ENCODE measurements at places on chromosomes 13 and 19.

DNA sequence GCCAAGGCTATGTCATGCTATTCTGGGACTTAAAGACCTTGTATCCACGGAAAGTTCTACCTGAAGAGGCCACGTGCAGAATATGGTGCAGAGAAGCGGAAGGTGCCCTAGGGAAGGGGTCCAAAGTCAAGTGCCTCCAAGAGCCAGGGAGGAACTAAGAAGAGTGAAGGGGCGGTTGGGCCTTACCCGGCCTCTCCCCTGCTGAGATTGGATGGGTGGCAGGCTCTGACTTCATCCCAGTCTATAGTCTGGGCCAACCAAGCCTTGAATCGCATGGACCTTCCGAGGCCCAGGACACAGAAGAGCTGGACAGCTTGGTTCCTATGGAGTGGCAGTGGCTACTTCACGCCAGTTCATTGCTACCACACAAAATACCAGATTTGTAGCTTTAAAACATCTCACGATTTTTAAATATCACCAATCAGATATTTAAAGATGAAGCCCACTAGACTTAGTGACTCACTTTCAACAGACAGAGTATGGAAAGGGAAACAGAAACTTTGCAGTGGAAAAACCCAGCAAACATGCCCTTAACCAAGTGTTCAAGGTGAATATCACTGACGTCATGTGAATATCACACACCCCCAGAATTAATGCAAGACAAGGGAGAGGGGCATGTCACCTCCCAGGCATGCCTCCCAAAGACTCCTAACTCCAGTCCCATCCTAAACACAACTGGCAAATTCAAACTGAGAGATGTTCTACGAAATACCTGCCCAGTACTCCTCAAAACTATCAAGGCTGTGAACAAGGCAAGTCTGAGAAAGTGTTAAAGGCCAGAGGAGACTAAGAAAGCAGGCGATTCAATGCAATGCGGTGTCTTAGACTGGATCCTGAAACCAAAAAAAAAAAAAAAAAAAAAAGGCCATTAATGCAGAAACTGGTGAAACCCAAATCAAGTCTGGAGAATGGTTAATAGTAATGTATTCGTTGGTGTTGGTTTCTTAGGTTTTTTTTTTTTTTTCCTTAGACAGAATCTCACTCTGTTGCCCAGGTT lies 10.2 kb downstream of the C19orf12 start:
- no peak for DNase-seq

- no peak for DNase-seq
These were observed 164.7 kb downstream of the KATNAL1 start for GRCh38 chr13:30142486-30143211.

GRCh38 chr13:93771782-93772181 lies 545.2 kb downstream of the GPC6 start:
- no peak for DNase-seq

DNA sequence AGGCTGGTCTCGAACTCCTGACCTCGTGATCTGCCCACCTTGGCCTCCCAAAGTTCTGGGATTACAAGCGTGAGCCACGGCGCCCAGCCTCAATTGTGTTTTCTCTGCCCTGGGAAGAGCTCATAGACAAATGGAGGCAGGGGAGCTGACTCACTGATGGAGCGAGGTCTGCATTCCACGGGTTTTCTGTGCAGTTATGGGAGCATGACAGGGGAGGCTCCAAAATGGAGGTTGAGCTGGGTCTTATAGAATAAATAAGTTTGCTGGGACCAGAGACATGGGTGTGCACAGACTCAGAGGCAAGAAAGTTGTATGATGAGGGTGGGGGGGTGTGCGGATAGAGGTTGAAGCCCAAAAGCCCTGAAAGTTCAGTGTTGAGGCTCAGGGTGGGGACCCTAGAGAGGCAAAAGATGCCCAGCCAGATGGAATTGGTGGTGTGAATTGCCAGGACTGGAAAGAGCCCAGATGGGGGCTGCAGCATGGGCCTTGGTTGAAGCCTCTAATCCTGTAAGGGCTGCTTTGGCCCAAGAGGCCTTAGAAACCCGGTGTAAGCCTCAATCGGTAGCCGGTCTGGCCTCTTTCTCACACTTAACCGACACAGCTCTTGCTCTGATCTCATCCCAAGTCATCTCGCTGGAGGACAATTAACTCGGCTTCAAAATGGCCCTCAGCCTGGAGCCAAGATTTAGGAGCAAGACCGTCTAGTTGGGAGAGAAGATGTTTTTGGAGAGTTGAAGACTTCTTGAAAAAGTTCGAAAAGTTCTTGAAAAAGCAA lies 1.9 kb downstream of the TPM4 start:
- DNase-seq, result peak; percentile 92

DNA sequence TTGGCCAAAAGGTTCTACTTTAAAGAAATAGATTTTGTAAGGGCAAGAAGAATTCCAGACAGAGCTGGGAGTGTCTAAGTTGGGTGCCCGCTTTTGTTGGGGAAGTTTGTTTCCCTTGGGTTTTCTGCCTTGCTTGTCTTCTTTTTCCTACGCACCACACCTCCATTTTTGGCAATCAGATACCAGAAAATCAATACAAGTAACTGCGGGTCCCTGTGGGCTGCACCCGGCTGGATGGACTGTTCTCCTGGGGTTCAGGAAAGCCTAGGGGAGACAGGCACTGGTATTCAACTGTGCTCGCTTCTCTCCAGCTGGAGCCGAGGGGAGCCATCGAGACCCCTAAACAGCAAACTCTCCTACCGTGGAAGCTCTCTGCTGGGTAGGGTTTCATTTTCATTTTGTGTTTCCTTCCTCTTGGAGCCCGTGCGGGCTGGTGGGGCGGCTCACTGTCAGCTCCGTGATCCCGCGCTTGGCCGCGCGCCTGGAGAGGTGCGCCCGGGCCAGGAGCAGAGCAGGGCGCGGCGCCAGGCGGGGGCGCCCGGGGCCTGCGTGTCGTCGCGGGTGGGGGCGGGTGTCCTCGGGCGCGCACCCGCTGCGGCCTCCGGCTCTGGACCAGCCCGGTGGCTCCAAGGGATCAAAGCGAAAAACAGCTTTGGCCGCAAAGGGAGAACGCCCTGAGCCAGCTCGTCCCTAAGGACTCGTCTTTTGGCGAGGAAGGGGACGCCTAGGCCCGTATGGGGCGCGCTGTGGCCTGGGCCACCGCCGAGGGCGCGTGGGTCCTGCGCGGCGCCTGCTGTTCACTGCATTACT lies 347.2 kb downstream of the ZNF536 start:
- DNase-seq, result no peak

GRCh38 chr13:24618011-24618955 lies 61.9 kb upstream of the ATP12A start:
- DNase-seq, result peak; percentile 81

GRCh38 chr19:32692727-32693061 lies 1.1 kb downstream of the NUDT19 start:
- no peak for DNase-seq

- DNase-seq, result no peak
These were observed 3.3 kb downstream of the TIMM13 start for GRCh38 chr19:2423915-2424685.

DNA sequence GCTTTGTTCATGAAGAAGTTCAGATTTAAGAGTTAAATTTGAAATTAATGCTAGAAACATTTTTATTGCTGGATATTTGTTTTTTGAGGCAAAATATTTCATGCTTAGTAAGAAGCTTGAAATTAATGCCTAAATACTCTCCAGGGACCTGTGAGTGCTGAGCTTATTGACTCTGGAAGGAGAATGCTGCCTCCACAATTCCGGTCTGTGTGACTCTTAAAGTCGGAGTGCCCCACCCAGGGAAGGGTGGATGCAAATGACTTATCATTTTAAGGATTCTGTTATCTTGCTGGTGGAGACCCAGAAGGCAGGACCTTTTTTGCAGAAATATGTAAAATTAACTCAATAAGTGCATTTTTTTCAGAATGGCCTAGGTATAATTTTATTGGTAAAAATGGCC lies 143.8 kb upstream of the RXFP2 start:
- DNase-seq, result no peak

GRCh38 chr13:22232186-22232585 lies 561.3 kb downstream of the FGF9 start:
- DNase-seq, result no peak

- DNase-seq, result no peak
These were observed 2.9 kb downstream of the CILP2 start for GRCh38 chr19:19540715-19541515.

DNA sequence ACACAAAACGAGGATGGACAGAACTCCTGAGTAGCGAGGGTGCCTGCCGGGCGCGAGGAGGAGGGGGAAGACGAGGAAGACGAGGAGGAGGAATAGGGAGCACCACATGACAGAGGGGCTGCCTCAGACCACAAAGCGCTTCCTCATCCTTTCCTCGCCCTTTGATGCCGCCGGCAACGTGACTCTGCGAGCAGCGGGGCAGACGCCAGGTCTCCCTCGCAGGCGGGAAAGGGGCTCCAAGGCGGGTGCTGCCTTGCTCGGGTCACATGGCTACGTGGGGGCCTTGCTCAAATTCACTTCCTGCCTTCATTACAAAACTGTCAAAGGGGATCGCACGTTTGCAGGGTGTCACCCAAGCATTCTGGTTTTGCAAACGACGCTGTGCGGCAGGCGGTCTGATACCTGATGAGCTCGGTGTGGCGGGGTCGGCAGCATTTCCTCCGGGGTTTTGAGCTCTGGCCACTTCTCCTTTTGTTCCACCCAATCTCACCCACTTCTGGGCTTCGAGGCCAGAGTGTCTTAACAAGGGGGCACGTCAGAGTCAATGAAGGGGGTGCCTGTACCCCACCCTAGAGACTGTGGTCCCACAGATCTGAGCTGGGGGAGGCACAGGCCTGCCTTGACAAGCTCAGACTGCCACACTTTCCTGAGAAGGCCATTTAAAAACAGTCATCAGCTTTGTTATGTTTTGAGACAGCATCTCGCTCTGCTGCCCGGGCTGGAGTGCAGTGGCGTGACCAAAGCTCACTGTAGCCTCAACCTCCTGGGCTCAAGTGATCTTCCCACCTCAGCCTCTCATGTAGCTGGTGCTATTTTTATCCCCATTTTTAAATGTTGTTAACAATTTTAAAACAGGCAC lies 14.9 kb downstream of the MAP2K2 start:
- no peak for DNase-seq

- no peak for DNase-seq
These were observed 264.5 kb upstream of the TSHZ3 start for GRCh38 chr19:31613683-31614219.

- peak; percentile 64 for DNase-seq
These were observed 66.0 kb downstream of the TEX26 start for GRCh38 chr13:30998136-30999088.

DNA sequence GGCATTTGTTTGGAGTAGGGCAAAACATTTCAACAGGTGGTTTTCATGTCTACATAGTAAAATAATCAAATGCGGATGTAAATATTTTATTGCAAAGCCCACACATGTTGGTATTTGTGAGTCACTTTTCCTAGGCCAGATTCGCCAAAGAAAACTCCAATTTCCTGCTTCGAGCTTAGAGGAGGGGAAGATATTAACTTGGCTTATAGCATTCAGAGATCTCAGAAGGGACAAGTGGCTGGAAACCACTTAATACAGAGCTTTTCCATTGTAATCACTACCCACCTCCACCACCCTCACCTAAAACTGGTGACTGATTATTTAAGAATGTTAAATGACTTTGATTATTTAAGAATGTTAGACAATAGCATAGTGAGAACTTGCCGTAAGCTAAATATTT lies 530.6 kb upstream of the SPRY2 start:
- no peak for DNase-seq

- DNase-seq, result no peak
These were observed 211.7 kb downstream of the DCT start for GRCh38 chr13:94267581-94268366.

DNA sequence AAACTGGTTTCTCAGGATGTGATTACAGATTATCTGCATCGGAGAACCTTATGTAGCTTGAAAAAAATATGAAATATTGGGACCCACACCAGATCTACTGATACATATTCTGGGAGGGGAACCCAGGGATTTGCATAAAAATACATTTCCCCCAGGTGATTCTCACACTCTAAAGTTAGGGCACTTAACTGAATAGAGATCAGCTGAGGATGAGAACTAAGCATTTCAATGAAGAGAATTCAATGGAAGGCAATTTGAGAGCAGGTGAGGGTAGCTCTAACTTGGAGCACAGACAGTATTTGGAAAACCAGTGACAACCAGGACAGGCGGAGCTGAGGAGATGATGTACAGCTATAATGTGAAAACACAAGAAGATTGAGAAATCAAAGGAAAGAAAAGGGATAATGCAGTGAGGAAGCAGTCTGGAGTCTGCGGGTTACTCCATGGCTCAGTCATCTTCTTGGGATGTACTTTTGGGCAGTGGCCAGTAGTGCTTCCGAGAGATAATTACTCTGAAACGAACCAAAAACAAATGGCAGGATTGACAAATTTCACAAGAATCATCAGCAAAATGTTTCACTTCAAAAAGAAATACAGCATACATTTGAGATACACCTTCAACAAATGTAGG lies 6.1 kb upstream of the OXGR1 start:
- no peak for DNase-seq
